ENCODE measurements at places on chromosomes 11 and 22.
A peak's percentile ranks its signal among the peaks of the same experiment; 100 is the strongest.

GRCh38 chr22:29478326-29479276 is 1.4 kb upstream of the NEFH start:
- DNase-seq, result no peak

DNA sequence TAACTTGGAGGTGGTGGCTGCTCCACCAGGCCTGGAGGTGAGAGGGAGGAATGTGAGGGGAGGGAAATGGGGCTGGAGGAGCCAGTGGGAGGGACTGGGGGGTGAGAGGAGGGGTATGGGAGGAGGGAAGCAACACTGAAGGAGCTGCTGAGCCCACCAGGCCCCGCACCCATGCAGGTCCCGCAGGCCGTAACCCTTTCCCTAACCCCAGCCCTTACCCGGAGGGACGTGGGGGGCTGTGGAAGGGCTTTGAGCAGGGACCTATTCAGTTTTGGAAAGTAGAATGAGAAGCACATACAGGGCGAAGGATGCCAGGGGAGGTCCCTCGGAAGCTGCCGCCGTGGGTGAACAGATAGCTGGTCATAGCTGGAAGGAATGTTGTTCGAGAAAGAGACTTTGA is 33.9 kb upstream of the CRYBB3 start:
- no peak for DNase-seq

- no peak for DNase-seq
Observed at GRCh38 chr22:40855071-40855978, 1.1 kb downstream of the ST13 start.

DNA sequence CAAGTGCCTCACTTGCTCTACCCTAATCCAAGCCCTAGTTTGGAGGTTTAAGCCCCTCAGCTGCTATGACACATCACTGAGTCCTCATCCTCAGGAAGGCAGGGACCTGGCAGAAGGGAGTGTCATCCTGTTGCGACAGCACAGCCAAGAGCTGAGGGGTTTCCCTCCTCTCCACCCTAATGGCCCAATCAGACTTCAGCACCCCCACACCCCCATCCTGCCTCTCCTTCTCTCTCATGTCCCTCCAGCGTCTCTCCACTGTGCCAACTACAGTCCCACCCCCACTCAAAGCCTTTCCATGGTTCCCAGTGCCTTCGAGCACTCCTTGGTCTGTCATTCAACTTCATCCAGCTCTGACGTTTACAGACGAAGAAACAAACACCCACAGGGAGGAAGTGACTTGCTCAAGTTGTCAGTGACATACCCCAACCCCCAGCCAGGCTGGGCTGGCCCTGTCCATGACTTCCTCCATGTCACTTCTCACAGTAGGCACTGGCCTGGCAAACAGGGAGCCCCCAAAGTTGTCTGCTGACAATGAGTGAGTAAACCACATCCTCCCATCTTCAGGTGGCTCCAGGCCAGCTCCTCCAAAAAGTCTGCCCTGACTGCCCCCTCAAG is 15.6 kb downstream of the ARAP1 start:
- no peak for DNase-seq

GRCh38 chr11:119483341-119483880 is 60.4 kb upstream of the THY1 start:
- no peak for DNase-seq

GRCh38 chr22:22168190-22168940 is 76.2 kb upstream of the VPREB1 start:
- DNase-seq, result peak; percentile 31

- no peak for DNase-seq
Observed at GRCh38 chr22:27799827-27800249, 1.7 kb downstream of the MN1 start.

- DNase-seq, result no peak
Observed at GRCh38 chr11:64638018-64638665, 47.1 kb downstream of the SLC22A12 start.

DNA sequence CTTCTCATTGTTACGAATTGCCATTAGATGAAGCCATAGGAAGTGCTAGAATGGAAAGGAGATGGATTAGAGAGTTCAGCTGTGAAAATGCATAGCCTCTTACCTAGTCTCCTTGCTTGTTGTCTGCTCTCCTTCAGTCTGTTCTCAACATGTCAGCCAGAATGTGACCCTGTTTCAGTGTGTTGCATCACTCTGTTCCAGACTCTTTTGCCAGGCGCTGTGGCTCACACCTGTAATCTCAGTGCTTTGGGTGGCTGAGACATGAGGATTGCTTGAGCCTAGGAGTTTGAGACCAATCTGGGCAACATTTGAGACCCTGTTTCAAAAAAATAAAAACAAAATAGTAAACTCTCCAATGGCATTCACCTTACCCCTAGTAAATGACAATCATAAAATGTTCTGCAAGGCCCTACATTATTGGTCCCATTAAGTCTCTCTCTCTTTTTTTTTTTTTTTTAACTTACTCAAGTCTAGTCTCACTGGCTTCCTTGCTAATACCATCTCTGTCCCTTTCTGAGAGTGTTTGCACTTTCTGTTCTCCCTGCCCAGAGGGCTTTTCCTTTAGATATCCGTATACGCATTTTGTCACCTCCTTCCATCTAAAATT is 39.4 kb downstream of the CYP2R1 start:
- no peak for DNase-seq

DNA sequence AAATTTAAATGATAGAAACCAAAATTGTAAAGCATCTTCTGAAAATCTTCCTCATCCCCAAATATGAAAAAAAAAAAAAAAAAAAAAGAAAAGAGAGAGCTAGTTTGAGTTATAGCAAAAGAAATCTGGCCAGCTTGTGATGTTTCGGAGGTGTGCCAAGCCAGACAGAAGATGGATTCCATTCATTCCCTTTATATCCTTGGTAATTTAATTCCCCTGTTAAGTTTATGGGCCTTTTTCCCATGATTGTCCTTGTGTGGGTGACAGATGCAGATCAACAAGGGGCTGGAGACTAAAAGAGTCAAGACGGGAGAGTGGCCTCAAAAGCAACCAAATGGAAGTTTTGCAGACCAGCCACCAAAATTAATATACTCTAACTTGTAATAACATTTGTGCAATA is 47.6 kb upstream of the PARVA start:
- no peak for DNase-seq

DNA sequence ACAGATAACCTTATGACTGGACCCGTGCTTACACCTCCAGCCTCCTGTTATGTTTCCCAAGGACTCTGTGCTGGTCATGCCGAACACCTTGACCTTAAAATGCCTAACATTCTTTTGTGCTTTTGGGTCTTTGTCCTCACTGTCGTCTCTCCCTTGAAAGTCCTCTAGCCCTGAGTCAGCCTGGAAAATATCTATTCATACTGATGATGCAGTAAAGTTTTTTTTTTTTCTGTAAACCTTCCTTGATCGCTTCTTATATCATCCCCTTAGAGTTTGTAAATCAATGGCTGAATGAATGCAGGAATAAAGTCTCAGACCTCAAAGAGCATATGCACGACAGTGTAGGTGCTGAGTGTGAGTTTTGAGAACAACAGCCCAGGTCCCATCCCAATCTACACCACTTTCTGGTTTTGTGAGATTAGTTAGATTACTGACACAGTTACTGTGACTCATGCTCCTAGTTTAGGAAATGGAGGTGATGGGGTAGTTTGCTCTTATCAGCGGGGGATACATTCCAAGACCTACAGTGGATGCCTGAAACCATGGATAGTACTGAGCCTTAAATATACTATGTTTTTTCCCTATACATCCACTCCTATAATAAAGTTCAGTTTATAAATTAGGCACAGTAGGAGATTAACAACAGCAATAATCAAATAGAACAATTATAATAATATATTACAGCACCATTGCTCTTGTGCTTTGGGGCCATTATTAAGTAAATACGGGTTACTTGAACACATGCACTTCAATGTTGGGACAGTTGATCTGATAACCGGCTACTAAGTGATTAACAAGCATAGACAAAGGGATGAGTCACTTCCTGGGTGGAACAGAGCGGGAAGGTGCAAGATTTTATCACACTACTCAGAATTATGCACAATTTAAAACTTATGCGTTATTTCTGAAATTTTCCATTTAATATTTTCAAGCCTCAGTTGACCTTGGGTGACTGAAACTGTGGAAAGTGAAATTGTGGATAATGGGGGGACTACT is 8.6 kb downstream of the TCN1 start:
- no peak for DNase-seq

- DNase-seq, result no peak
Observed at GRCh38 chr11:46615756-46616155, 1.3 kb downstream of the HARBI1 start.

GRCh38 chr22:28115426-28115825 is 196.4 kb upstream of the PITPNB start:
- no peak for DNase-seq

DNA sequence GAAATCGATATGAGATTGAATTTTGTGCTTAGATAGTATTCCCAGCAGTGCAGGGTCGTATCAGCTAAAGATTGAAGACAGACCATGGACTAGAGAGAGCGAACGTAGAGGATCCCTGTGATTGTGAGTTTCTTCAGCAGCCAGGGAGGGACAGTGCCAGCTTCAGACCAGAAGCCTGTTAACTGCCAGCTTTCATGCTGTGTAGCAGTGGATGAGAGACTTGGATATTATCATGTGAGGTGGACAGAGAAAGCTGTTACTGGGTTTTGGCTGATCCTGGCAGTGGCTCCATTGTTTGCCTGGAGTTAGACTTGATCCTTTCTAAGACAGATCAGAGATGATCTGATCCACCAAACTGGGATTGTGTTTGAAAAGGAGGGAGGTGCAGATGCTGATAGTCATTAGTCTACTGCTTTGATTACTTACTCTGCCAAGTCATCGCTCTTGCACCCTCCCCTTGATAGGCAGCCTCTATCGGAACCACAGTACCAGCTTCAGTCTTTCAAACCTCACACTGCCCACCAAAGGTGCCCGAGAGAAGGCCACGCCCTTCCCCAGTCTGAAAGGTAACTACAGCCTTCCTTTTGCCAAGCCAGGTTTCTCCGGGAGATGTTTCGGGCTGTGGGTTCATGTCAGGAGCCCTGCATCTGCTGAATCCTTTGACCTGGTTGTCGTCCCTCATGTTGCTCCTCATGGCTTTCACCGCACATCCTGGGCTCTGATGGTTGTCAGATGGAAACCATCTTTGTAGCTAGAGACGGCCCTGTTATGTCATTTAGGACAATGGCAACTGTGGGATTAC is 16.2 kb downstream of the MADD start:
- no peak for DNase-seq

GRCh38 chr22:22800716-22801115 is 86.9 kb upstream of the IGLL5 start:
- DNase-seq, result no peak

- DNase-seq, result no peak
Observed at GRCh38 chr11:130761560-130762220, 154.6 kb downstream of the SNX19 start.

- no peak for DNase-seq
Observed at GRCh38 chr11:71183878-71184277, 68.5 kb downstream of the SHANK2 start.

GRCh38 chr11:117570701-117571100 is 226.3 kb downstream of the DSCAML1 start:
- DNase-seq, result no peak

DNA sequence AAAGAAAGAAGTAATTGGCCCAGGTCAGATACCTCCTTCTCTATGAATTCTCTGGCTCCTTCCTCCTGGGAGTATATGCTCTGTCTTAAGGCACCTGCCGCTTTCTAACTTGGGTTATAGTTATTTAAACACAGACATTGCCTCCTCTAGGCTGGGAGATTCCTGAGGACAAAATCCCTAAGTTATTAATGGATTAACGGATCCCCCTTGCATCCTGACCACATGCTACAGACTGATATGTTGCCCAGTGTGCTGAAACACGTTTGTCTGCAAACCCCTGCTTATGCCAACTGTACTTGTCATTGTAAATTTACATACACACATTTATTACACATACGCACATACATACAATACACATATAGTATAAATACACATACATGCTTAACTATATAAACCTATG is 35.3 kb downstream of the PACSIN2 start:
- no peak for DNase-seq

GRCh38 chr11:95688015-95688414 is 101.6 kb downstream of the FAM76B start:
- no peak for DNase-seq

- no peak for DNase-seq
Observed at GRCh38 chr11:107851704-107852310, 6.8 kb downstream of the SLC35F2 start.

DNA sequence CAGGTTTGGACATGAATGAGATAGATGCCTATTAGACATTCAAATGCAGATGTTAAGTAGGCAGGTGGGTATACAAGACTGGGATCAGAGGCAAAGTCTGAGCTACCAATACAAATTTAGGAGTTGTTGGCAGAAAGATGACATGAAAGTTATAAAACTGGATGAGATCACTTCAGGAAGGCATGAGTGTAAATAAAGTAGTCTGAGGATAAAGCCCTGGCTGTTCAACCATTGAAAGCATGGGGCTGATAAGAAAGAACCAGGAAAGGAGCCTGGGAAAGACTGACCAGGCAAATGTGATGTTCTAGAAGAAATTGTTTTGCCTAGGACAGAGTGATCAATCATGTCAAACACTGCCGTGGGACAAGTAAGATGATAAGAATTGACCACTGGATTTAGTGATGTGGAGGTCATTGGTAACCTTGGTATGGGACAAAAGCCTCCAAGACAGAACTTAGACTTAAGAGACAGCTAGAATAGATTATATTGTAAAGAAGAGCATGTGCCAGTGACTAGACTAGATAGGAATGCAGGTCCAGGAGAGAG is 98.5 kb downstream of the EHF start:
- no peak for DNase-seq

DNA sequence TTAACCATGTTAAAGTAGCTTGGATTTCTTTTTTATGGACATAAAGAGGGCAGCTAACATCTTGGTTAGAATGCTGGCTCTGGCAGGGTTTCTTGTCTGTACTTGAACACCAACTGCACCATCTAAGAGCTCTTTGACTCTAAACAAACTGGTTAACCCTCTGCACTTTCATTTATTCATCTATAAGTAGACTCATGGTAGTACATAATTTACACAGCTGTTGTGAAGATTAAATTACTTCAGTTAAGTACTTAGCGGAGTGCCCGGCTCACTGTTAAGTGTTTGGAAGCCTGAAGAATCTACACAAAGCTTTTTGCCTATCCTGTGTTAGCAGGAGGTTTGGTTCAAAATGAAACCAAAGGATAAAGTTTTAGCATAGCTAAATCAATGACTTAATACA is 846.2 kb upstream of the API5 start:
- no peak for DNase-seq

GRCh38 chr11:85634747-85635146 is 6.4 kb downstream of the TMEM126B start:
- no peak for DNase-seq

- no peak for DNase-seq
Observed at GRCh38 chr11:75539459-75540334, 14.0 kb upstream of the GDPD5 start.

DNA sequence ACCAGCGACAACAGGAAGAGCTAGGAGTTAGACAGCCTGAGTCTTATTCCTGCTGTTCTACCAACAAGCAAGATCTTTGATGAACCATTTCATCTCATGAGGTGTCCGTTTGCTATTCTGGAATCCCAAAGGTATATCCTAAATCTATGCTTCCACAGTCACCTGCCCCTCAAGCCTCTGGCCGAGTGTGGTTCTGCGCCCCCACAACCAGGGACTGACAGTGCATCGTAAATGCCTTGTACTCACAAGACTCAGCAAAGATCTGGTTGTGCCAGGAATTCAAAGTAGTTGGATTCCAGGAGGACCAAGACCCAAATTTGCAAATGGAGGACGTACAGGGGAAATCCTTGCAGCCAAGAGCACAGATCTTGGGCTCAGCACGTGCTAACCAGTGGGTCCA is 47.5 kb upstream of the JAM3 start:
- no peak for DNase-seq

All from GM12891 (cell line).